ENCODE measurements at places on chromosomes 7 and 10. TPM values are rescaled to one million over a fixed set of nuclear protein-coding genes. Genes with fewer than 3 reads are reported as not detected.

Gene COL28A1
- 0.12 TPM for polyA plus RNA-seq

Gene FRMD4A
- polyA plus RNA-seq, result 2.8 TPM

Gene MKX
- polyA plus RNA-seq, result not detected

Gene KIAA1217
- polyA plus RNA-seq, result not detected

Gene BEND7
- polyA plus RNA-seq, result 3.2 TPM

Gene SRGN
- 169 TPM for polyA plus RNA-seq

Gene GPR26
- polyA plus RNA-seq, result not detected

Gene SLC29A4
- polyA plus RNA-seq, result 0.82 TPM

Gene PDE6C
- polyA plus RNA-seq, result not detected

Gene OPN4
- not detected for polyA plus RNA-seq

Gene SEMA3D
- not detected for polyA plus RNA-seq

Data from K562 (cell line).